Transverse colon (tissue), 4 donors: ENCODE measurements at places on chromosomes 3 and 15.

DNA sequence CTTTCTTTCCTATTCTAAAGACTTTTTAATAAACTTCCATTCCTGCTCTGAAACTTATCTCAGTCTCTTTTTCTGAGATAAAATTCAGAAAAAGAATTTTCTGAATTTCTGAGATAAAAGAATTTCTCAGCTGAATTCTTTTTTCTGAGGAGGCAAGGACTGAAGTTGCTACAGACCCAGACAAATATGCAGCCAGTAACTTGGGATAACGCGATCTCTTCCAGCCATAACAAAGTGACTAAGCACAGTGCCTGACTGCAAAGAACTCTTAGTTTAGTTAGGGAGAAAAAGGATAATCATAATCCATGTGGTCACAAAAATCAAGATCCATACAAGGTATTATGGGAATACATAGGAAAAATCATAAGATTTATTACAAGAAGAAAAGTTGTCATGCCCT, 222.0 kb upstream of the GAP43 start:
- DNase-seq = no peak

- DNase-seq = no peak
Measured at GRCh38 chr15:31049682-31050615, 51.6 kb downstream of the TRPM1 start.

- DNase-seq = no peak
Measured at GRCh38 chr3:34852844-34853439, 786.4 kb upstream of the ARPP21 start.

DNA sequence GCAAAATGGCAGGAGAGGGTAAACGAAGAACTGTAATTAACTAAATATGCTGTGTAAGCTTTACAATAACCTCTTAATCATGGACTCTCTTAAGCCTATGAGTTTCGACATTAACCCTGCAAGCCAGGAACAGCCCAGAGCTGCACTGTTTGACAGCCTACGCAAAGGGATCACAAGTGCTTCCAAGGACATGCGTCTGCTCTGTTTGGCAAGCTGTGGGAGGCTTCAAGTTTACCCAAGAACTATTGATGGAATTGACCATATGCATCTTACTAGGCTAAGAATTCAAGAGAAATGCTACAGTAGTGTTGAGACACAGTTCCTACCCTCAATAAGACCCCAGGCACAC, 66.0 kb downstream of the PDZRN3 start:
- DNase-seq = no peak

GRCh38 chr3:52085681-52086282, 29.4 kb upstream of the DUSP7 start:
- no peak for DNase-seq

GRCh38 chr3:101643009-101643844, 33.7 kb downstream of the ZBTB11 start:
- DNase-seq = no peak

- no peak for DNase-seq
Measured at GRCh38 chr3:149667576-149667975, 9.8 kb upstream of the WWTR1 start.

DNA sequence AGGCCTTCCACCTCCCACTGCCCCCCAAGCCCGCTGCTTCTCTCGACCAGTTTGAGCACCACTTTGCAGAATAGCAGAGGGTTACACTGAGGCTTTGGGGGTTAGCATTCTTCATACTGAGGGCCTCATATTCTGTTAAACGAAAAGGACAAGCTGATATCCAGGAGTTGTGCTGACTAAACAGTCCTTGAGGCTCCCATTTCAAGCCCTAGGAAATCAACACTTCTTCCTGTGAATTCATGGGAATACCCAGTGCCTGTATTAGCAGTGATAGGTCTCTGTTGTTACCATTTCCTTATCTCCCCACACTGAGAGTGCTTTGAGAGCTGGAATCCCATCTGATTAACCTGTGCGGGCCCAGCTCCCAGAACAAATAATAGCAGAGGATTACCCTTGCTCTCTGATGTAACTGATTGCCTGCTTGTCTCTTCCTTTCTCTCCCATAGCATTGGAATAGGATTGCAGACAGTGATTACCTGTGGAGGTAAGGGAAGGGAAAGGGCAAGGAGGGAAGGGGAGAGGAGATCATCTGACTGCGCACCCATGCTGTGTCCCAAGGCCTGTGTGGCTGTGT, 930 bp downstream of the FBXW12 start:
- DNase-seq = no peak

GRCh38 chr3:26498271-26498670, 124.3 kb upstream of the LRRC3B start:
- DNase-seq = no peak

GRCh38 chr15:63858881-63859280, 25.1 kb upstream of the HERC1 start:
- no peak for DNase-seq
